ENCODE measurements at places on chromosomes 11 and 22. TPM values are rescaled to one million over a fixed set of nuclear protein-coding genes. Genes with fewer than 3 reads are reported as not detected.
A peak's percentile ranks its signal among the peaks of the same experiment; 100 is the strongest.

DNA sequence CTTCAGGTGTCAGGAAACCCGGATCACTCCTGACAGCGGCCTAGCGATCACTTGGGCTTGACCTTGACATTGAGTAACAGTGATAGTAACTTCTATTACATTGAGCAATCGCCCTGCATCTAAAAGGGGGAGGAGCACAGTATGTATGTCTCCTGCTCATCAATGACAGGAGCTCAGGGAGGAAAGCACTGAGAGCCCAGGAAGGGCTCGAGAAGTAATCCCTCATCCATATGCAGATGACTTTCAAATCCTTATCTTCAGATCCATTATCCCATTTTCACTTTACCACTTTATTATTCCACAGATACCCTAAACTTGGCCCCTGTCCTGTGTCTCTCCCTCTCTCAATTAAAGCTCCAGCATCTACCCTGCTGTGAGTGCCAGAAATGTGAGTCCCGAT, 47.8 kb downstream of the ABTB2 start:
- no peaks in the 10 kb centered on the region for H3K27me3 ChIP-seq
- no peak overlapping the region for H3K4me3 ChIP-seq
- H3K36me3 ChIP-seq = no peaks in the 10 kb centered on the region
- DNase-seq = no peak
- H3K27ac ChIP-seq = no peak overlapping the region

- peaks cover 50% of the 10 kb centered on the region for H3K4me1 ChIP-seq
- no peaks in the 10 kb centered on the region for H3K36me3 ChIP-seq
- no peaks in the 10 kb centered on the region for H3K27me3 ChIP-seq
- H3K4me3 ChIP-seq = no peak overlapping the region
- H3K27ac ChIP-seq = no peak overlapping the region
Measured at GRCh38 chr11:2694495-2694894, 5.3 kb downstream of the KCNQ1OT1 start.

GRCh38 chr22:47163856-47164513, 401.5 kb downstream of the TBC1D22A start:
- peak overlapping the region; percentile 79 for H3K27ac ChIP-seq
- H3K36me3 ChIP-seq = no peaks in the 10 kb centered on the region
- H3K4me3 ChIP-seq = no peak overlapping the region

DNA sequence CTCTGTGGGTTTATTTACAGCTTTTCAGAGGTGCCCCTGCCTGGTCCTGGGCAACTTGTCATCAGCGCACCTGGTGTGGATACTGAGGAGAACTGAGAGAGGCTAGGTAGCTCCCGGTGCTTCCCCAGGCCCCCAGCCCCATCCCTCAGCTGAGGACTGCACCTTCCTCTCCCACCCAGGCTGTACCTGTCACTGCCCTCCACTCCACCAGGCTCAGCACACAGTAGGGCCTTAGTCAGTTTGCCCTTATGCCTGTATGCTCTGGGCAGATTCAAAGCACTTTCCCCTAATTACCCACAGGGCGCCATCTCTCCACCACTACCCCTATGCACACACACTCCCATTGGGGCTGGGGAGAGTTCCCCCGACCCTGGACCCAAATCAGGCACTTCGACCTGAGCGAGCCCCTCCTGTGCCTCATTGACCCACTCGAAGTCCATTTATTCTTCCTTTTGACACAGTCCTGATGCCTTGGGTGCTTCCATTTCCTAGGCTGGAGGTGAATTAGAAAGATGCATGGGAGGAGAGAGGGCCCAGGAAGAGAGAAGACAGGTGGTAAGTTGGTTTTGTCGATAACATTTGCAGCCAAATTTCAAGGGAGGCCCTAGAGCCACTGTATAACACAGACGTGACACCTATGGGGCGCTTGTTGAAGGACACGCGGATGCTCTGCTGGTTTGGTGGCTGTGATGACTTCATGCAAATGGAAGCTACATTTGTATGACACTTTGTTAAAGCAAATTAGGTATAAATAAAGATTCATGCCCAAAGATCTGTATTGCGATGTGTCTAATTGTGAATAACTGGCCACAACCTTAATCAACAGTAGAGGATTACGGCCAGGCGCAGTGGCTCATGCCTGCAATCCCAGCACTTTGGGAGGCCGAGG, 13.8 kb upstream of the PICK1 start:
- H3K27me3 ChIP-seq = no peaks in the 10 kb centered on the region
- no peak overlapping the region for H3K4me3 ChIP-seq
- no peak for DNase-seq
- H3K27ac ChIP-seq = no peak overlapping the region
- H3K4me1 ChIP-seq = peaks cover 11% of the 10 kb centered on the region
- no peaks in the 10 kb centered on the region for H3K36me3 ChIP-seq

DNA sequence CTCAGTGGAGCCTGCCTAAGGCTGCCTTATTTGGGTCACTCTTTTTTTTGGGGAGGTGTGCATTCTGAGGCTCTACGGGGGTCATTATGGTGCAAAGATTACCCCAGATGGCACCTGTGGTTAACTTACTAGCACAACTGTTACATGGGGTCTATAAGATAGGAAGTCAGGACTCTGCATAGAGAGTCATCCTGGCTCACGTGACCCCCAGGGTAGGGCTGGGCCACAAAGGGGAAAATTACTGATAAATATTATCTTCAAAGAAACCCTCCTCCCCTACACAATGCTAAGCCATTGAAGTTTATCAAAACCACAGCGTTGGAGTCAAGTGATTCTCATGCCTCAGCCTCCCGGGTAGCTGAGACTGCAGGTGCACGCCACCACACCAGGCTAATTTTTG, 397.1 kb downstream of the MN1 start:
- no peaks in the 10 kb centered on the region for H3K4me1 ChIP-seq
- H3K27me3 ChIP-seq = peaks cover 7% of the 10 kb centered on the region
- H3K27ac ChIP-seq = no peak overlapping the region
- no peak for DNase-seq

DNA sequence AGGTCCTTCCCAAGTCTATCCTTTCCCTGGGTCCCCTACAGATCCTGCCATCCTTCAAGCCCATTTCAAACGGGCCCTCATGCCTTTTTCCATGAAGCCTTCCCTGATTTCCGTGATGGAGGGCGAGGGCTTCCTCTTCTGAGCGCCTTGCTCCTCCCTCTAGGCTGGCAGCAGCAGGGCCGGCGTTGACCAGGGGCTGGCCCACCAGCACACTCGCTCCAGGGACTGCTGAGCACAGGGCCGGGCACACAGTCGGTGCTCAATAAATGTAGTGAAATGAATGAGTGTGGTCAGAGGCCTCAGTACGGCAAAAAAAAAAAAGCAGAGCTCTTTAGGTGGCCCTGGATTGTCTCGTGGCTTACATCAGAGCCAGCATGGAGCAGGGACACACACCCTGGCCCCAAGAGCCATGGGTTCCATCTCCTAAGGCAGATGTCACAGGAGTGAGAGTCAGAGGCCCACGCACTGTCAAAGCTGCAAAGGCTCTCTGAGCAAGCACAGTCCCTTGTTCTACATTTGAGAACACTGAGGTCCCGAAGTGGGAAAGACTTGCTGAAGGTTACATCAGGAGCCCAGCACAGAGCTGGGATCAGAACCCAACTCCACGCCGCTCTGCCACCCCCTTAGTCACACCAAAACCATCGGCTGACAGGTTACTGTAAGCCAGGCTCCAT, 3.1 kb downstream of the IL2RB start:
- H3K27me3 ChIP-seq = no peaks in the 10 kb centered on the region
- H3K4me1 ChIP-seq = no peaks in the 10 kb centered on the region
- no peak for DNase-seq
- no peaks in the 10 kb centered on the region for H3K36me3 ChIP-seq
- no peak overlapping the region for H3K4me3 ChIP-seq
- no peak overlapping the region for H3K27ac ChIP-seq

DNA sequence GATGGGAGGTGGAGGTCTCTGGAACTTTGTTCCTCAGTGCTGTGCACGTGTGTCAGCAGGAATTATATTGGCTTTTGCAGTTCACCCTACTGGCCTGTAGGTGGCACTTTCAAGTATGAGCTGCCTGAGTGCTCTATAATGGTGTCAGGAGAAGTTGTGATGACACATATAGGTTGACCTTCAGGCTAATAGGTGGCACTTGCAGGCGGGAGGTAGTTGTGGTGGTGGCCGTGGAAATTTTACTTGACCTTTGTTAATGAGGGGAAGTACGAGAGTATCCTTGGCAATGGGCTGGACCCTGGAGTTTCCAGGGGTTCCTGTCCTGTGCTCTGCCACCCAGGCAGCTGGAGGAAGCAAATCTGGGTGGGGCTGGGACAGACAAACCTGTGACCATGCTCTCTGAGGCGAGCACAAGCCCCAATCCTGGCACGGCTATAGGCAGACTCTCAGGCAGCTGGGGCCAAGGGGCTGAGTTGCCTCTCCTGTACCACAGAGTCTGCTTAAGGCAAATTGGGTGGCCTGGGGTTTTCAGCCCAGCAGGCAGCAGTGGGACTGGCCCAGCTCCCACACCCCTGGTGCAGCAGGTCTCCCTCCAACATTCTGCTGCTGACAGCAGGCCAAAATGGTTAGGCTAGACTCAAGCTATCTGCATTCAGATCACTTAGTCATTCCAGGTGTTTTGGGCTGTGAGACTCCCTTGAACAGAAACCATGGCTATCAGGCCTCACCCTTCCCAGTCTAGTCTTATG, 147.5 kb upstream of the CTSC start:
- no peaks in the 10 kb centered on the region for H3K27me3 ChIP-seq
- H3K4me3 ChIP-seq = no peak overlapping the region
- H3K4me1 ChIP-seq = no peaks in the 10 kb centered on the region

DNA sequence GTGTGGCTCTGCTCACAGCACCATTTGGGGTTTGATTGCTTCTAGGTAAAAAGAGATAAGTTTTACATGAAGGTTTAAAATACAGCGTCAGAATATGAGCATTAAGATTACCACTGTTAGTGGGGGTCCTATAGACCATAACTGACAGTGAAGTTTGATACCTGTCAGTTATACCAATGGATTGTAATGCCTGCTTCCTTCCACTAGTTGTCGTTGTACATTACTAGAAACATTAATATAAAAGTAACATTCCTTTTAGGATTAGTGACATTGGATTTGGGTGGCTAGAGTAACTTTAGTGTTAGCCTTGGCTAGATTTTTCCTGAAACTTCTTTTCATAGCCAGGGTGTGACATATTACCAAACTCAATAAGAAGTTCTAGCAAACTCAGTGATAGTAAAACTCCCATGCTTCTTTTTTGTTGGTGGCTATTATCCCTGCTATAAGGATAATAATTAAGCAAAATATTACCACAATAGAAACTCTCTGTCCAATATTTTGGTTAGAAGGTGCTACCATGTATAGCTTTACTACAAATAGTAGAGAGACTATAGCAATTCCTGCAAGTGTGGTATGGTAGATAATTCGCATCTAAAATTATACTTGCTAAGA, 57.1 kb downstream of the FAM181B start:
- no peak overlapping the region for H3K4me3 ChIP-seq
- H3K36me3 ChIP-seq = no peaks in the 10 kb centered on the region
- H3K27ac ChIP-seq = no peak overlapping the region
- no peaks in the 10 kb centered on the region for H3K27me3 ChIP-seq
- no peak for DNase-seq
- H3K4me1 ChIP-seq = no peaks in the 10 kb centered on the region

- DNase-seq = no peak
- H3K27ac ChIP-seq = no peak overlapping the region
- H3K27me3 ChIP-seq = no peaks in the 10 kb centered on the region
- H3K36me3 ChIP-seq = no peaks in the 10 kb centered on the region
- no peak overlapping the region for H3K4me3 ChIP-seq
Measured at GRCh38 chr11:127070808-127071207, 70.2 kb upstream of the KIRREL3 start.

DNA sequence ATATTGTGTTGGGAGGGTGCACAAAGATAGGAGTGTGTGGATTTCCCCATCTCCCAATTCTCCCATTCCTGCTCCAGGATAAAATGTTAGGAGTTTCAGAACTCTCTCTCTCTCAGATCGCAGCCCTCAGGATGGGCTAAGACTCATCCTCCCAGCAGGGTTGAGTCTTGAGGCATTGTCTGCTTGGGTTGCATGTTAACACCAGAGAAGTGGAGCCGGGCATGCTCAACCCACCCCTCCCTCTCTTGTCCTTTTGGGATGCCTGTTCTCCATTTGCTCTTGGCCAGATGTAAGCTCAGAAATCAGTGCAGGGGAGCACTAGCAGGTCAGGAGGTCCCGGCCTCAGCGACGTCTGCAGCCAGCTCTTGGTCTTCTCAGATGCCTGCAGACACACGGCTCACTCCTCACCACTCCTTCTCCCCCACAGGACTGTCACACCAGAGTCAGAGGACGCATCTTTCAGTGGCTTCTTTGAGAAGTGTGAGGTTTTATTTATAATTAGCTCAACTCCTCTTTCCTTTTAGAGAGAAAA, 1456.5 kb downstream of the TBC1D22A start:
- DNase-seq = no peak
- H3K4me1 ChIP-seq = no peaks in the 10 kb centered on the region
- no peak overlapping the region for H3K4me3 ChIP-seq
- H3K27me3 ChIP-seq = no peaks in the 10 kb centered on the region

DNA sequence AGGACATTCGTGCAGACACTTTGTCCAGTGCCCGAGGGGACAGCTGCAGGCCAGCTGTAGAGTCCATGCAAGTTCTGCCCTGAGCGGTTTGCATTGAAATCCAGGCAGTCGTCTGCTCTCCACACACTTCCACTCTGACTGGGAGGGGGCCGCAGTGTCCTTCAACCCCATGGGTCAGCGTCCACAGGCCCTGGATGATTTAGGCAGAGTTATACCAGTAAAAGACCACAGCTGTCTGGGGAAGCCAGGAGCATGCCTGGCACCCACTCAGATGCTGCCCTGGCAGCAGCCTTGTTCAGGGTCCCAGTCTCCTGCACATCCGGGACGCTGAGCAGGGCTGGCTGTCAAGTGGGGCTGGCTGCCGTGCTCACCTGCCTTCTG, 26.5 kb downstream of the KRTAP5-5 start:
- DNase-seq = no peak
- H3K27ac ChIP-seq = no peak overlapping the region
- H3K4me3 ChIP-seq = no peak overlapping the region
- no peaks in the 10 kb centered on the region for H3K4me1 ChIP-seq
- peaks cover 10% of the 10 kb centered on the region for H3K27me3 ChIP-seq
- no peaks in the 10 kb centered on the region for H3K36me3 ChIP-seq

DNA sequence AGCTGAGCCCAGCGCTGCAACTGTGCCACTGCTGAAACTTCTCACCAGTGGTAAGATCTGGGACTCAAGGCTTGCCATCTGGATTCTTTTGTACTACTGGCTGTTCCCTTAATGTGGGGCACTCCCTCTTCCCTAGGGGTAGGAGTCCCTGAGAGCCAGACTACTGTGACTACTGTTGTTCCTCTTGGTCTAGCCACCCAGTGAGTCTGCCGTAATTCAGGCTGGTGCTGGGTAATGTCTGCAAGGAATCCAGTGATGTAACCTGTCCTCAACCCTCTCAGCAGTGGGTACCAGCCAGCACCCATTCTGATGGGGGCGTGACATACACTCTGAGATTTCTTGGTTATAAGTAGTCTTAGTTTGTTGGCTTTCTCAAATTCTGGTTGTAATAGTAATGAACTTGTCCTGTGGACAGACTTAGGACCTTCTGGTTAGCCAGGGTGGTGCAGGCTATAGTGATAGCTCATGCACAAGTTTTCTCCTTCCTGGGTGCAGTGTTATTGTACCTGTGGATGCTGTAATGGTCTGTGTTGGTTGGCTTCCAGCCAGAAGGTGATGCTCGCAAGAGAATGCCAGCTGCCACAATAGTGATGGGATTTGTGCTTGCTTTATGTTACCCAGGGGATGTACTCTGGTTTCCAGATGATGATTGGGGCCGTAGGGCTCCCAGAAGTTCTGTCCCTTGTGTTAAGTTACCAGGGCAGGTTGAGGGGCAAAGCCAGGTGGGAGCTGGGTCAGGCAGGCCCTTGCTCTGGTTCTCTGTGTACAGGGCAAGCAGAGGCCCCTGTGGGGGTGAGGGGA, 65.5 kb downstream of the ARHGAP42 start:
- no peaks in the 10 kb centered on the region for H3K36me3 ChIP-seq
- H3K27me3 ChIP-seq = no peaks in the 10 kb centered on the region
- no peak overlapping the region for H3K4me3 ChIP-seq
- peaks cover 32% of the 10 kb centered on the region for H3K4me1 ChIP-seq

C22orf42 gene
- not detected for total RNA-seq

SEC14L6 gene
- 2.8 TPM for total RNA-seq

TMPRSS13 gene
- 0.06 TPM for total RNA-seq

POU2AF2 gene
- not detected for total RNA-seq

All from heart left ventricle (tissue), 16 donors.